ENCODE measurements at places on chromosomes 5 and 9.

- DNase-seq: no peak
Measured at GRCh38 chr9:12595400-12595799, 97.8 kb upstream of the TYRP1 start.

DNA sequence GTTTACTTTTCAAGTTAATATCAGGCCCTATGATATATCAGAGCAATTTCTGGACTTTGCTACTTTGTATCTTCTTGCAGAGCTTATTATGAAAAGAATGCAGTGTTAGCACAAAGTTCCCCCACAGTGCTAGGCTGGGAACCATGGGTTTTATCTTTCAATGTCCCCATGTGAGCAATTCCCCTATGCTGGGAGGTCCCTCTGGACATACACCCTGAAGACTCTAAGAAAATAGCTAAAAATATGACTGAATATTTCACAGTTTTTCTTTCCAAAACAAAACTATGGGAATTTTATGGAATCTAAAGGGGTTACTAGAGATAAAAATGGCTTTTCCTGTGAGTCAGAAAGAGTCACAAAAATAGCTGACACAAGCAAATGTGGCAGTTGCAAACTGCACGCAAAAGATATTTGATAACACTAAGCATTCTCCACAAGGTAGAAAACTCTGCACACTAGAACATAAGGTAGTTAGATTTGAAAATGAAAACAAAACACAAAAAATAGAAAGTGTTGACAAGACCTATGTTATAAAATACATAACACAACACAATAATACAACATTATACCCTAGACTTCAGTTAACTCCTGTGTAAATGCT, 487.5 kb upstream of the GRIN3A start:
- DNase-seq: no peak

DNA sequence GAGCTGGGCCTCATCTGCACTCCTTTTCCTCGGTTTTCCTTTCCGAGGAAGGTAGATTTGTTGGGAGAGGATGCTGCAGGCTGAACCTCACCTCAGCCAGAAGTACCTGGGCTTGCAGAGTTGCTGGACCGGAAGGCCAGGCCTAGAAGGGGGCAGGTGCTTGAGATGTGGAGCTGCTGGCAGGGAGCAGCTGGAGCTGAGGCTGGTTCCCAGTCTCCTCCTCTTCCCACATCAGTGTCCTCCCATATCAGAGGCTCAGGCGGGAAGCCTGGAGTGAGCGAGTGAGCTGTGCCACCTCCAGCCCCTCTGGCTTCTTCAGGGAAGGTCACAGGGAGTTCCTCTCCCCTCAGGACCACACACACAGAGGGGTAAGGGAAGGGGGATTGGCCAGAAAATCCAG, 259.4 kb downstream of the GADD45G start:
- DNase-seq: no peak

DNA sequence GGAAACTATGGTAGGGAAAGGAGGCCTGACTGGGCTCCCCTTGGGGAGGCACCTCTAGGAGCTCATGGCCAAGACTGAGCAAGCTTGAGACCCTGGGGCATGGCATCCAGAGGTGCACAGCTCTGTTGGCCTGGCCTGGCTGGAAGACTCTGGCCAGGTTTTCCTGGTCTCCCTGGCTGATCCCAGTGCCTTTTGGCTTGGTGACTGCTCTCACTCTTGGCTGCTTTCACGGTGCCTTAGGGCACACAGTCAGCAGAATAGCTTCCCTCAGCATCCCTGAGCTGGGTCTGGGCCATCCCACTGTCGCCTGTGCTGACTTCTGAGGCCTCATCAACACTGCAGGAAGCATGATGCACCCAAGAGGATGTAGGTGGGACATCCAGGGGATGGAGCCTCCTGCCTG, 13.4 kb upstream of the DELE1 start:
- DNase-seq: no peak

All from choroid plexus epithelial cell (primary cell).